ENCODE measurements at places on chromosomes 12 and 14.

GRCh38 chr14:89429199-89430181 is 12.5 kb upstream of the FOXN3 start:
- DNase-seq = no peak

DNA sequence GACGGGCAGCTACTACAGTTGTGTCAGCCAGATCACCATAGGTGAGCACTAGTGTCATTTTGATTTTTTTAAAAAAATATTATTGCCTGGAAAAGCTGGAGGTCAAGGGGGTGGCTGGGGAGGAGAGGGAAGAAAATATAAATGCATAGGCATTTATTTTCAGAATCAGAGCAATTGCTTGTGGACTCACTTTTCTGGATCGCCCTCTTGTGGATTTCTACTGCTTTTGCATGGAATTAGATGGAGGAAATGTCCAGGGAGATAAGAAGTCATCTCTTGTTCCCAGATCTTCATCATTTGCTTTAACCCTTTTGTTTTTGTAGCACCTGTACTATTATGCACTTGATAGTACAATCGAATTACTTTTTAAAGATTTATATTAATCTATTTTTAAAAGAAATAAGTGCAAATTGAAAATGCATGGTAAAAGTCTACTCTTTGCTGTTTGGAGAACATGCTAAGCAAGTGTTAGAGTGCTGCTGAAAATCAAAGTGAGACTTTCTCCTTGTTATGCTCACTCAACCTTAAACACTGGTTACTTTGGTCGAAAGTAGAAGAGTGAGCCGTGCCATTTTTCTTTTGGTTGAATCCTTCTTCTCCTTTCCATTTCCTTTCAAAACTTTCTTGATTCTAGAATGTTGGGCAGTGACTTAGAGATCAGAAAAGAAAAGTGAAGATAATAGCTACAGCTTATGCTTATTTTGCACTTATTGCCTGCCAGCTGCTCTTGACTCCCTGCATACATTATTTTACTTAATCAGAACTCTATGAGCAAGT is 60.6 kb upstream of the ANO4 start:
- no peak for DNase-seq

- DNase-seq = no peak
Measured at GRCh38 chr12:5511256-5511643, 79.3 kb downstream of the NTF3 start.

DNA sequence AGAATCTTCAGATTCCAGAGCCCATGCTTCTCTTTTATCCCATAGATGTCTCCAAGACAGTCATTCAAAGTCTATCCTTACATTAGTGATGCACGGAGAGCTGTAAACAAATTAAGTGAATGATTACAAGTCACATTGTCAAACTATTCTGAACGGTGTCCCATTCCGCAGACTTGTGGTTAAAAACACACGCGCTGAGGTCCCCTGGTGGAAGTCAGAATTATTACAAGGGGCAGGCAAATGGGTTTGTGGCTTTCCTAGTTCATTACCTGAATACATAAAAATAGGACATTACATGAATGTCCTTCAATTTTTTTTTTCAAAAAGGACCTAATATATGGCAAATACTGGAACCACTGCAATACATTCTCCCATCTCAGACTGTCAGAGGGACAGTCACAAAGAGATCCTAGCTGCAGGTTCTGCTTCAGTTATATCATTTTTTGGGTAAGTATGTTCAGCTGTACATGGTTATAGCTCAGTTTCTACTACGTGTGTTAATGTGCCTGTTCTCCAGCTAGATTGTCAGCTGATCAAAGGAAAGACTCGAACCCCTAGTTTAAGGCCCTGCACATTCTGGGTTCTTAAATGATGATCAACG is 53.1 kb upstream of the STON2 start:
- DNase-seq = peak; percentile 32

- DNase-seq = no peak
Measured at GRCh38 chr14:38887696-38888095, 215.3 kb downstream of the SEC23A start.

GRCh38 chr14:101965770-101966722 is 1.7 kb downstream of the DYNC1H1 start:
- DNase-seq = no peak

- no peak for DNase-seq
Measured at GRCh38 chr14:61192989-61193388, 88.1 kb downstream of the TMEM30B start.

DNA sequence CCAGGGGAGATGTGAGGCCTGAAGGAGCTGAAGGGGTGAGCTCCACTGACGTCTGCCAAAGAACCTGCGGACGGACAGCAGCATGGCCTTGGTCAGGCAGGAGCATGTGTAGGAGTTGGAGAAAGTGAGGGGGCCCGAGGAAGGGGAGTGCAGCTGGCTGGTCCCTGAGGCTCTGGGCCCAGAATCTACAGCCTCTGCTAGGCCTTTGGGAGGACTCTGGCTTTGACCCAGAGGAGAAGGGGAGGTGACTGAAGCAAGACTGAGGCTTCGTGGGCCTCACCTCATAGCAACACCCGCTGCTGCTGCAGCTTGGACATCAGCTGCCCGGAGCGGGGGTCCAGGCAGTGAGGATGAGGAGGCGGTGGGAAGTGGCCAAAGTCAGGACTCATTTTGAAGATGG is 216.6 kb upstream of the FKBP4 start:
- DNase-seq = no peak

GRCh38 chr14:95903616-95904107 is 27.0 kb downstream of the TUNAR start:
- no peak for DNase-seq

GRCh38 chr12:94073441-94074051 is 74.8 kb upstream of the PLXNC1 start:
- no peak for DNase-seq

DNA sequence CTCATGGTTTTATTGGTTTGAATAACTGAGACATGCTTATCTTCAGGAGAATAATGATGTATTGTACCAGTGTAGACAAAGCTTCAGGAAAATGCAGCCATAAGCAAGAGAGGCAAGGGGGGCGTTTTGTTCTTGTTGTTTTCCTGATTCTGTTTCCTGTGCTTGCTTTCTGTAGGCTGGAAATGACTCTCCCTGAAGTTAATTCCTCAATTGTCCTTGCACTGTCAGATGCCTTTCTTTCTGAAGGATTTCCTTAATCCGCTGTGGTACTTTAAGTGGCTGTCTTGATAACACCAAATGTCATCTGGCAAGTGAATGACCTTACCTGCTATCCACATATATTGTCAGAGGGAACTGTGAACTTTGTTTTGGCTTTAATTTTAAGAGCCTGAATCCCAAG is 220.0 kb downstream of the NEDD1 start:
- DNase-seq = no peak

DNA sequence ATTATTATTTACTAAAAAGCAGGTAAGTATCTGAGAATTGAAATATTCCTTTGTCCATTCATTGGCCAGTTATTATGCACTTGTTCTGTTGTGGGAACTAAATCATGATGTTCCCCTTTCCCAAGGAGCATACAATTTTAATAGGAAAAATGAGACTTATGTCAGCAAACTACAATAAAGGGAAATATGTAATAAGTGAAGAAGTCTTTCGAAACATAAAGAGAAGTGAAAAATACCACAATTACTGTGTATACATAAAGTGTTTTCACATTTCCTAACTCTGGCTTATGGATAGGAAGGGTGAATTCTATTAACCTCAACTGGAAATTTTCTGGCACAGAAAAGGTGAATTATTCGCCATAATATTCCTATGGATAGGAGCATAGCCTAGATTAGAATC is 78.4 kb upstream of the DNM1L start:
- DNase-seq = no peak

DNA sequence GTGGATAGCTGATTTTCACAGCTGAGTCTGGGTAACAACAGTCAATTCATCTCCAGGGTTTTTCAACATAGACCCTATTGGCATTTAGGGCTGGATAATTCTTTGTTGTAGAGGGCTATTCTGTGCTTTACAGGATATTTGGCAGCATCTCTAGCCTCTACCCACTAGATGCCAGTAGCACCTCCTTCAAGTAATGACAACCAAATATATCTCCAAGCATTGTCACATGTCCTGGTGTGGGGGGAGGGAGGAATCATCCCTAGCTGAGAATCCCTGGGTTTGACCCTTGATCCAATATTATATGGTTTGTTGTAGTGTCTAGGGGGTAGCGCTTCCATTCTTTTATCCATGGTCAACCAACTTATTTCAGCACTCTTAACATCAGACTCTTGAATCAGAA is 157.2 kb downstream of the ANO4 start:
- DNase-seq = no peak

DNA sequence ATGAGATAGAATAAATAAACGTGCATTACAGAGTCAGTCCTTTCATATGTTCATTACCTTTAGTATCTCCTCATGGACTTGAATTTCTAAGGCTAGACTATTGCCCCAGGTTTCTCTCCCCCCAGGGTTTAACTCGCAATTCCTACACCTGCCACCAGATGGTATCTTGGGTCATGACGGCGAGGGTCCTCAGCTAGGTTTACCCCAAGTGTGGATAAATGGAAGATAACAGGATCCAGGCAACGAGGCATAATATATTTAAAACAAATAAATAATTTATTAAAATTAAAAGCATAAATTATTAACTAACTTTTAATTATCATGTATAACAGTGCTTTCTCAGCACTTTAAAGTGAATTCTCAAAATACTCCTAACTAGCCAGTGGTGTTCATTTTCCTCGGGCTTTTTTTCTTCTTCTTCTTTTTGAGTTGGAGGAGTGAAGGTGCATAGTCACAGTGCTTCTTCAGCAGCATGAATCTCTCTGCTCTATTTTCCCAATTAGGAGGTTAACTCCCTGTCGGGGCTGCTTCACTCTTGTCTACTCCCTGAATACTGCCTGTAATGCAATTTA is 243.5 kb upstream of the CAND1 start:
- peak; percentile 6 for DNase-seq

- no peak for DNase-seq
Measured at GRCh38 chr14:102500713-102501112, 8.9 kb downstream of the ANKRD9 start.

DNA sequence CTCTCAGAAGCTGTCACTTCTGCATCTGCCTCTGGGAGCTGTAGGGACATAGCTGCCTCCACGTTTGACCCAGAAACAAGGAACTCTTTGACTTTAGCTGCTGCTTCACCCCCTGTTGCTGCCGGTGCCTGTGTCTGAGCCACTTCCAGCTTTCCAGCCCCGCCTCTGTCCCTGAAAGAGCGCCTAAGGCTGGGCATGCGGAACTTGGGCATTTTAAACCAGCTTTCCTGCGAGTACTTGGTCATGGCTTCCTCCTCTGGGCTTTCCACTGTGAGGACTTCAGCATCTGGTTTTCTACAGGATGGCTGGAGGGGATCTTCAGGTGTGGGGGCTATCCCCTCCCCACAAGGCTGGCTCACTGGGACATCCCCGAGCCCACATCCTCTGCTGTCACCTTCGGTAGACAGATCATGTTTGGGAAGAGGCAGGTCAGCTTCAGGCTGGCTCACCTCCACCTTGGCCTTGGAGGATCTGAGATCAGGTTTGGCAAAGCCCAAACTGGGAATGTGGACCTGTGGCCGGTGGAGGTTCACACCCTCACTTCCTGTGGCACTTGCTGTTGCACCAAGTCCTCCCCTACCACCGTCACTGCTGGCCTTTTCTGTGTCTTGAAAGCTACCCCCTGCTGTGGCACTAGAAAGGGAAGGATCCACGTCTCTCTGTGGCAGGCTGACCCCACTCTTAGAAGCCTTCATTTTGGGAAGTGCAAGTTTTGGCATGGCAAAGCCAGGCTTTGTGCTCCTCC is 15.2 kb downstream of the PLD4 start:
- DNase-seq = no peak

GRCh38 chr12:27000961-27001360 is 13.2 kb downstream of the TM7SF3 start:
- no peak for DNase-seq

GRCh38 chr12:45049912-45050750 is 768 bp downstream of the DBX2 start:
- no peak for DNase-seq

GRCh38 chr14:23137192-23137812 is 18.2 kb upstream of the CEBPE start:
- DNase-seq = no peak

DNA sequence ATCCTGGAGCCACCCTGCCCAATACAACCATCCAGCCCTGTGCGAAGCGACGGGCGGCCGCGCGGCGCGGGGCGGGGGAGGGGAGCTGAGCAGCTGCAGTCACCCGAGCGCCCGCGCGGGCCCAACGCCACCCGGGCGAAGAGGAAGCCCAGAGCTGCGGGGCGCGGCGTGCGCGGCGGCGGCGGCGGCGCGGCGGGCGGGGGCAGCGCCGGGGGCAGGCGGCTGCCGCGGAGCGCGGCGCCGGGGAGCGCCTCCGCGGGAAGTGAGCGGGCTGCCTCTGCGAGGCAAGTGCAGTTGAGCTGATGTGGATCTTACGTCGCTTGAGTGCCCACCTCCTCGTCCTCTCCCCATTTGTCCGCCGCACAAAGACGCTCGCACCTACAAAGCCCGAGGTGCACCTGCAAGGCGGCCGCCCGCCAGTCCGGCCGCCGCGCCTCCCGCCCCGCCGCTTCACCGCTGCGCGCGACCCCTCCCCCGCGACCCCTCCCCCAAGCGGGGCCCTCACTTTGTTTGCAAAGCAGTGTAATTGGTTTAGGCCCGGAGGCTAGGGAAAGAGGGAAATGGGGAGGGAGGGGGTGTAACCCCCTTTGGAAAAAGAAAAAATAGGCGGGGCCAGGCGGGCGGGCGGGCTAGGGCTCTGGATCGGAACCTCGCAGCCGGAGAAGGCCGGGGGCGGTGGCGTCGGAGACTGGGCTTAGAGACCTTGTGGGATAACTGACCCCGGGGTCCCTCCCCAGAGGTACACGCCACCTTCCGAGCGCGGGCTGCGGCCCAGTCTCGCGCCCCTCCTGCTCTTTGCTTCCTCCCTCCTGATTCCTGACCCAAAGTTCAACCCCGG is at the start of the genes FOXA1 and TTC6:
TSS of gene FOXA1 (minus strand) at position 279 of the 838 bp plus-strand sequence. CDS start at position 2, 277 bp downstream.
TSS of gene TTC6 (plus strand) at position 659 of the 838 bp plus-strand sequence. CDS start 26,436 bp downstream, outside the sequence.
- no peak for DNase-seq

DNA sequence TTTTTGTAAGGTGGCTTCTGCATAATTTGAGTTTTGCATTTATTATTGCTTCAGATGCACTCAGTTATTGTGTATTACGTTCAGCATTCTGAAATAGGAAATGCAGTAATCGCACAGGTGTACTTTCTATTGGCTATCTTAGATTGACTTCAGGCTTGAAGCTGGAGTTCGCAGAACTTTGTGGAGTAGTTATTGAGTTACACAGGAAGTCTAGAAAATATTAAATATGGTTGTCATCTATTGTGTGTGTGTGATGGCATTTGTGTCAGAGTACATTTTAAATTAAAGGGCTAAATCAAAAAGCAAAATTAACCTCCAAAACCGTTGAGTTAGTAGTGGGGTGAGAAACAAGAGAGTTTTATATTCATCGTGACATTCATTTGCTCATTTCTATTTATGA is 2.7 kb downstream of the ARID2 start:
- no peak for DNase-seq

- no peak for DNase-seq
Measured at GRCh38 chr14:56271970-56272369, 153.8 kb downstream of the PELI2 start.

DNA sequence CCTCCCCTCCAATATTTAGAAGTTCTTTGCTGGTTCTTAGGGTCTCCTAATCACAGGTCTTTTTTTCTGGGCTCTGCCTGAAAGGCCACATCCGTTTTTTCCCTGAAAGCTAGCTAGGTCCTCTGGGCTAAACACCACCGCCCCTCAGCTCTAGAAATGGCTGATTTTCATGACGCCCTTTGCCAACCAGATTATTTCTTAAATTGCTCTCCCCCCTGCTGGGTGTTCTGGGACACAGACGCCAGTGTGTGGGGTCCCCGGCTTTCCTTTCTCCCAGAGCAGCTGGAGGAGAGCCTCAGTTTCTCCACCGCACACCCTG is 45.3 kb upstream of the ATP23 start:
- no peak for DNase-seq

Measured in naive B cell (primary cell).